ENCODE measurements at places on chromosomes 1 and 21.

- no peak for DNase-seq
Observed at GRCh38 chr1:199612976-199613774, 414.3 kb upstream of the NR5A2 start.

- no peak for DNase-seq
Observed at GRCh38 chr21:27221077-27221476, 254.2 kb upstream of the ADAMTS5 start.

GRCh38 chr21:28883931-28884330 lies 108.7 kb downstream of the LTN1 start:
- no peak for DNase-seq

DNA sequence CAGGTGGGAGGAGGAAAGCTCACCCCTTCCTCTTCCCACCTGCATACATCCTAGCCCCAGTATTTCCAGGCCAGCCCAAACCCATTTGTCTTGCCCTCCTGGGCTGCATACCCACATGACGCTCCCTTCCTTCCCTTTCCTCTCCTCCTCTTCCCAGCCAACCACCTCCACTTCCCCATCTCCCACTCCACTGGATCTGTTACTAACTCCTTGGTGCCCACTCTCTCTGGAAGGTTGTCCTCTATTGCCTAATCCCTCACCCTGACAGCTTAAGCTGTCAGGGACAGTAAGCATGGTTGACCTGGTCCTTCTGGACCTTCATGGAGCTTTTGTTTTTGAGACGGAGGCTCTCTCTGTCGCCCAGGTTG lies 23.0 kb upstream of the SYNC start:
- DNase-seq = no peak

DNA sequence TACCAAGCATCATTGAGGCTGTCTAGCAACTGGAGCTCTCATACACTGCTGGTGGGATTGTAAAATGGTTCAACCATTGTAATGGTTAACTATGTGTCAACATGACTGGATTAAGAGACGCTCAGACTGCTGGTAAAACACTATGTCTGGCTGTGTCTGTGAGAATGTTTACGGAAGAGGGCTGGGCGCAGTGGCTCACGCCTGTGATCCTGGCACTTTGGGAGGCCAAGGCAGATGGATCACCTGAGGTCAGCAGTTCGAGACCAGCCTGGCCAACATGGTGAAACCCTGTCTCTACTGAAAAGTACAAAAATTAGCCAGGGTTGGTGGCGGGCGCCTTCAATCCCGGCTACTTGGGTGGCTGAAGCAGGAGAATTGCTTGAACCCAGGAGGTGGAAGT lies 4.8 kb upstream of the FCRLA start:
- no peak for DNase-seq
